Stimulated activated CD4-positive, alpha-beta T cell treated with anti-CD3 and anti-CD28 coated beads, Interleukin-12 subunit alpha, Interleukin-12 subunit beta, amount 100 ng/mL, for 48 hours (primary cell): ENCODE measurements at places on chromosomes 7 and 10.

DNA sequence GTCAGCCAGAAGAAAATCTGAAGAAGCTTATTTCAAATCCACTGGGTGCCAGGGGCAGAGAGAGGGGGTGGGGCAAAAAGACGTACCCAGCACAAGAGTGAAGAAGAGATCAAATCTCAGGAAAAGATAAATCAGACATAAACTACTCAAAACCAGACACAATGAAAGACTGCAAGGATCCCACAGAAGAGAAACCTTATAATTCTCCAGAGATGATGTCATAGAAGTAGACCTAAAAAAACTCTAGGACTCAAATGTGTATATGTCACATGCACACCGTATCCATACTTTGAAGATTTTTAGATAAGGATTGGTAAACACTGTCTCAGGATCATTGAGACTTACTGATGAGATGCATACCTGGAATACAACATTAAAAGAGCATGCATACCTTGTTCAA lies 98.5 kb upstream of the PIK3CG start:
- no peak for DNase-seq

DNA sequence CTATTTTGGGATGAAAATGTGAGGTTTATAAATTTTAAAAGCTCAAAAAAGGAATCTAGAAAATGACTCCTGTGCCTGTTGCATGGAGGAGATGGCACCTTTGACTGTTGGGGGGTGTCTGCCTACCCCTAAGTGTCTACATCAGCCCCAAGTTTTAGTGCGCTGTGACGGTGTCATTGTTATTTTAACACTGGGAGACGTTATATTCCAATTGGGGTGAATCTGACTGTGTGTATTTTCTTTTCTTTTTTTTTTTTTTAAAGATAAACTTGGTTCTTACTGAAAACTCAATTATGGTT lies 517 bp downstream of the SRGN start:
- no peak for DNase-seq

DNA sequence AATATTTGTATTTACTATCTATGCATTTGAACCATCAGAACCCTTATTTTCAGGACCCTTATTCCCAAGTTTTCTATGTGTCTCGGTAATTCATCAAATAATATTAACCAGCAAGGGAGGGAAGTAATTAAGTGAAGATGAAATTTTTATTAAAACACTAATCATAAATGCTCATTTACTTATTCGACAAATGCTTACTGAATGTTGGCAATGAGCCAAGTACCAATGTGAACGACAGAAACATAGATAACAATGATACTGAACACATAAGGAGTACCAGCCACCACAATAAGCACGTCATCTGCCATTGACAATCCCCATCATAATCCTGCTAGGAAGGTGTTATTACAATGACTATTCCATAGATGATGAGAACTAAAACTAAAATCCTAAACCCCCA lies 45.5 kb downstream of the GRM8 start:
- no peak for DNase-seq

DNA sequence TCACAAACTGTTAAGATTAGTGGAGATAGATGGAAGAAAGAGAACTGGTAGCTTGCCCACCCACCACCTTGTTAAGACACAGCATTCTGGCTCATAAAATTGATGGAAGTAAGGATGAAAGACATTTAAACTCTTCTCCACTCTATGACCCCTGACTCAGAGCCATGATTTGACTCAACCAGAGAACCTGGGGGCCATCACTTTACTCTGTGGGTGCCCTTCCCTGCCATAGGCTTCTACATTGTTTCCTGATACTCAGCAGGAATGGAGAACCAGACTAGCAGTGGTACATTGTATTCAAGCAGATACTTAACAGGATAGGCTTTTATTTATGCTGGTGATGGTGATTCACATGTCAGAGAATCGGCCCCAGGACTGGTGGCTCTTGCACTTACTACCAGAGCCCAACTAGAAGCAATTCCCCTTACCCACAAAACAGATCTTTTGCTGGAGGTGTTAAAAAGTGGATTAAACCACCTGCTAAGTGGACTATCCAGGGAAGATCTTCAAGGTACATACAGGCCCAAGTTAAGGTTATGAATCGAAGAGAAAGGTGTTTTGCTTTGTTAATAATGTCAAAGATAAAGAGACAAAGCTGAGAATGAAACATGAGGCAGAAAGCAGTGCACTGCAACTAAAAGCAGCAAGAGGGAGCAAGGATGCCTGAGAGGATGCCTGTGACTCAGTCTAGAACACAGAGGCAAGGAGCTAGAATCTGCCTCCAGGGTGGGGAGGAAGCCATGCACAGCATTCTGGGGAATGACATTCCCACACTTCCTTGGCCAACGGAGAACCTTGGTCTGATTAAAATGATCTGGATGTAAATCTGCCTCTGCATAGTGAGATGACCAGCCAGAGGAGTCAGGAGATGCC lies 36.0 kb upstream of the GLI3 start:
- DNase-seq = no peak

DNA sequence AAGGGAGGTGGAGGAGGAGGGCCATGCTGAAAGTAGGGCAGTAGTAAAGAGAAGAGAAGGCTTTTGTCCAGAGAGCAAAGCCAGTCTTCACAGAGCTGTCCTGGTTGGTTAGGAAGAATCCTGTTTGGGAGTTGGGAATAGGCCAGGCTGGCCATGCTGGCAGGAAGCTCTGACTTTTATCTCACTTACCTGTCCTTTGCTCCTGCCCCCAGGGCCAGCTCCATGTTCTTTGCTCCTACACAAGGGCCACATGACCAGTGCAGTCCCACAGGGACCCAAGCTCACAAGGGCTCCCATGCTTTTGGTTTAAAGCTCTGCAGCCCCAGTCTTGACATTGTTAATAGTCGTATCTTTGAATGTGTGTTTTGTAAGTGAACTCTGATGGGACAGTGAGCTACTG lies 161.6 kb upstream of the KMT2E start:
- DNase-seq = no peak

- DNase-seq = no peak
These were observed 43.5 kb upstream of the SORBS1 start for GRCh38 chr10:95604630-95605029.

GRCh38 chr10:113386005-113386404 lies 166.8 kb upstream of the HABP2 start:
- DNase-seq = no peak

DNA sequence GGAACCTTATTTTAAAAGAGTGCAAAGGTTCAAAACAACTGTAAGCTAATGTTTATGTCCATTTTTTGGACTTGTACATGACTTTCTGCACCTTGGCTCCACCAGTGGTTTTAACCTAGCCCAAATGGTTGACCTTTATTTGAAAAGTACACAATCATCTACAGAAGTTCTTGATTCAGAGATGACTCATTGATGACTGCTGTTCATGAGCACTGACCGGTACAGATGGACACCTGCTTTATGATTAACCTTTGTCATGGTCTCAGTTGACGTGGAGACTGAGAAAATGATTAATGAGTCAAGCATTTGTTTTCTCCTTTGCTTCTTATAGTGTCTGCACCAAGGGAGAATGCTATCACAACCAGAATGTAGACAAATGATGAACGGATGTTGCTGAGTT lies 55.7 kb upstream of the PTER start:
- DNase-seq = no peak

DNA sequence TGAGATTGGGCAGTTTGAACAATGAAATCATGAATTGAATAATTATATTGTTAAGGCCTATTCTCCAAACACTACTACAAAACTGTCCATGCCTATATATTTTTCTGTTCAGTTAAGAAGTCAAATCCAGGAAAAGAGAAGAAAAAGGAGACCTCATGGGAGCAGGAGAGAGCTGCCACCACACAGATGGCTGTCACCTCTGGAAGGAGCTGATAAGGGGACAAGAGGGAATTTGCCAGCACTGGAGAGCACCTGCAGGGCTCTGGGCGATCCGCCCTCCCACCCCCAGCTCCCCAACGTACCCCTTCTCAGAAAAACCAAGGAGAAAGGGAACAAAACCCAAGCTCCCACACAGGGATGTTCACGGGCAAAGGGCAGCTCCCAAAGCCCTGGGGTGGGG lies 227.8 kb downstream of the TNS3 start:
- no peak for DNase-seq

GRCh38 chr10:87590705-87591588 lies 68.7 kb upstream of the PAPSS2 start:
- DNase-seq = no peak

- no peak for DNase-seq
These were observed 13.7 kb downstream of the CALML3 start for GRCh38 chr10:5538446-5538845.

- no peak for DNase-seq
These were observed 52.3 kb upstream of the PHYHIPL start for GRCh38 chr10:59124187-59124586.

DNA sequence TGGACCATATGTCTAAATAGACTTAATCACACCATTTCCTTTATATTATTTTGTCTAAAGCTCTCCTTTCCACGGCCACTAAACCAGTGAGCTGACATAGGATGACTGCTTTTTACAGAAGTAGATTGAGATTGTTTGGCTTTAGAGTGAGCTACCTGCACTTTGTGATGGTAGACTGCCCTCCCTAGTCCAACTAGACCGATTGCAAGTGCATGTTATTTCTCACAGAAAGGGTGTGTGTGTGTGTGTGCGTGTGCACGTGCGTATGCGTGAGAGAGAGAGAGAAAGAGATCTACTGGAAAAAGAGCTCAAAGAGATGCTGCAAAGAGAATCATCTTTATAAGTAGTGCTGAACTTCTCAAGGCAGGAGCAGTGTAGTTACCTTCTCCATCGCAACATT lies 60.7 kb downstream of the VCL start:
- DNase-seq = peak; percentile 4

DNA sequence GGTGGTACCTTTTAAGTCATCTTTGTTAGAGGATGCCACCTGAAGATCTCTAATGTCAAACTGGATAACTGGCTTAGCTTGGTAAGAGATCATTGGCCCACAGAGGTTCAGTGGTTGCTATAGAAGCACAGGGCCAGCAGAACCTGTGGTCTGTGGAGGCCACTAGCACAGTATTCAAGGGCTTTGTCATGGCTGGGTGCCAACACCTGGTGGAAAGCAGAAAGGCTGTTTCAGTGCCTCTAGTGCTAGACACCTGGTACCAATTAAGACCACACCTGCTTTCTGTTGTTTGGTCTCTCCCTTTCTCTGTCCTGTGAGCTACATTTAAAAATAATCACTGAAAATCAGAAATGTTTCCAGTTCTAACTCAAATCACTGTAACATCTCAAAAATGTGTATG lies 10.0 kb upstream of the PCGF5 start:
- no peak for DNase-seq

DNA sequence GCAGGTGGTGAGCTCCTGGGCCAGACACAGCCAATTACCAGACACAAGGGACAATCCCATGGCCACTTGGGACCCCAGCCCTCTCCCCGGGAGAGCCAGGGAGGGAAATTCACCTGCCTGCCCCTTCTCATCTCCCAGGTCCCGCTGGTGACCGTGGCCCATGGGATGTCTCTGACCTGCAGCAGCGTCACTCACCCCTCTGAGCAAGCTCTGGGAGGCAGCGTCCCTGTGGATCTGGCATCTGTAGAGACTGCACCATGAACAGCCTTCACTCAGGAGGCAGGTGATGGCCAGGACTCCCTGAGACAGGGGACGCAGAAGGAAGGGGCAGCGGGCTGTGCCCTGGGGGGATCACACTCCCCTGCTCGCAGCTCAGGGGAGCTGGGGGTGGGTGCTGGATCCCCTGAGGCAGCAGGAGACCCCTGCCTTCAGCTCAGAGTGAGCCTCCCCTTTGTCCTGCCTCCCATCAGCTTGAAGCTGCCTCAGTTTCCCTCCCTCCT lies 90.8 kb downstream of the FOXL3 start:
- DNase-seq = no peak

DNA sequence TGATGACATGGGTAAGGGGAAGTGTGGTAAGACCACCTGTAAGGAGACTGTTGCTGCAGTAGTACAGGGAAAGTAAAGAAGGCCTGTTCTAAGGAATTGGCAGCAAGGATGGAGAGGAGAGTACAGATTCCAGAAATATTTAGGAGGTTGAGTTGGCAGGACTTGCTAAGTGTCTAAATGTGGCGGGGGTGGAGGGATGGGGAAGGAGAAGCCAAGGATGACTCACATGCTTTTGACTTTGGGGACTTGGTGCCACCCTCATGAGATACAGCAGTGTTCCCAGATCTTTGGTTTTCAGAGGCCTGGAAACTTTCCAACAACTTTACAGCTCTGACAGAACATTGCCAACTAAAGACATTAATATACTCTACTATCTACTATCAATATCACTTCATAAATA lies 45.4 kb downstream of the CDK6 start:
- no peak for DNase-seq

DNA sequence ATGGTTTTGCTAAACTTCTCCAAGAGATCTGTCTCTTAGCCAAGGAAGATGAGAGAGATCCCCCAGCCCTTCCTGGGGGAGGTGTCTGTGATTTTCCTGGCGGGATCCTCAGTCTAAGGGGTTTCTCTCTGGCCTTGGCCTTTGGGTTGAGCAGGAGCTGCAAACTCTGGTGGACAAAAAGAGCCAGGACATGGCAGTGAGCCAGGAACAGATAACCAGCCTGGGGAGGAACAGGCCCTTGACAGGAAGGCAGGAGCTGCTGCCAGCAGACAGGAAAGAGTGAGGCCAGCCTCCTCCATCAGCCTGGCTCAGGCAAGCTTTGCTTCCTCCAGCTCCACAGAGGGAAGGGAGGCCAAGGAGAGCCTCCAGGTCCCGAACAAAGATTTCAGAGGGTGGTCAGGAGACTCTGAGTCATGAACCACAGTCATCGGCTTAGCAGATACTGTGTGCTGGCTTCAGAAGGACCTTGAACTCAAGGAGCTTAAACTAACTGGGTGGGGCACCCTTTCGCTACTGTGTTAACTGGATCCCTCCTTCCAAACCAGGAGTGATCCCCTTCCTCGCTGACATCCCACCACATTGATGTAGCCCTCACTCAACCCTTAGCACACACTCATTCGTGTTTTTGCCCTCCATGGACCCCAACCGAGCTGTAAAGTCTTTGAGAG lies 34.7 kb downstream of the DDIT4 start:
- no peak for DNase-seq

DNA sequence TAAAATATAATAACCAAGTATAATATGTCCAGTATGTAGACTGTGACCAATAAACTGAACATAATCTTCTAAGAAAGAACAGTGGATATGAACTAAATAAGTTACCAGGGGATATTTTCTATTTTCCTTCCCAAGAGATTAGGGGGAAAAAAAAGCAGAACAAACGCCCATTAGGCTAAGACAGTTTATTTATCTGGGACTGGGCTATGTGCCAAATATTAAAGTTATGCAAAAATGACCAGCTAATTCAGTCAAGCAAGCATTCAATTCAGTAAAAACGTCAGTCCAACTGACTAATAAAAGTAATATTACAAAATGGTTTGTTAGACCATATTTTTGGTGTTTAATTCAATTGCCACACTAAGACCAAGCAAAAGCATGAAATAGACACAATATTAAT lies 122.2 kb downstream of the TSPAN12 start:
- no peak for DNase-seq
